NCI-H1436 treated with DMSO at 0.1 percent for 48 hours (cell line): ENCODE measurements at places on chromosomes 1 and 21.

- no peak for DNase-seq
Measured at GRCh38 chr1:155966135-155966534, 12.2 kb downstream of the ARHGEF2 start.

GRCh38 chr21:43806017-43806710, 16.8 kb downstream of the RRP1 start:
- no peak for DNase-seq

GRCh38 chr1:75745276-75745675, 20.8 kb downstream of the ACADM start:
- DNase-seq = no peak

DNA sequence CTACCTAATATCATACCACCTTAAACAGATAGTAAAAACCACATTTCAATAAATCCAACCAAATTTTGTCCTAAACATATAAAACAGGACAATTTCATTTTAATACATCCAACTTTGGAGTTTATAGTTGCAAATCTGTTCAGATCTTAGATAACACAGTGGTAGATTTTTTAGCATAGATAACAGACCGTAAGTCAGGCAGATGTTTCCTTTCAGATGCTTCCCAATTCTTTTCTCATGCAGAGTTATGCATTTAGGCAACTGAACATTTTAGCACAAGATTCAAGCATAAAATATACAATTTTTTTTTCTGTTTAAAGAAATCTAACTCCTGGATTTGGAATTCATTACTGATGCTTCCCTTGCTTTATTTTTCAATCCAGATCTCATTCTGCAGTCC, 156.5 kb upstream of the ZNHIT6 start:
- DNase-seq = no peak

DNA sequence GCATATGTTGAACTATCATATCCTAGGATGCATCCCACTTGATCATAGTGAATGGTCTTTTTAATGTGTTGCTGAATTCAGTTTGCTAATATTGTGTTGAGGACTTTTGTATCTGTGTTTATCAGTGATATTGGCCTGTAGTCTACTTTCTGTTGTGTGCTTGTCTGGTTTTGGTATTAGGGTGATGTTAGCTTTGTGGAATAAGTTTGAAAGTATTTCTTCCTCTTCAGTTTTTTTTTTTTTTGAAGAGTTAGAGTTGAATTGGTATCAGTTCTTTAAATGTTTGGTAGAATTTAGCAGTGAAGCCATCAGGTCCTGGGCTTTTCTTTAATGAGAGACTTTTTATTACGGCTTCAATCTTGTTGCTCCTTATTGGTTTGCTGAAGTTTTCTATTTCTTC, 162.3 kb downstream of the VAV3 start:
- no peak for DNase-seq

DNA sequence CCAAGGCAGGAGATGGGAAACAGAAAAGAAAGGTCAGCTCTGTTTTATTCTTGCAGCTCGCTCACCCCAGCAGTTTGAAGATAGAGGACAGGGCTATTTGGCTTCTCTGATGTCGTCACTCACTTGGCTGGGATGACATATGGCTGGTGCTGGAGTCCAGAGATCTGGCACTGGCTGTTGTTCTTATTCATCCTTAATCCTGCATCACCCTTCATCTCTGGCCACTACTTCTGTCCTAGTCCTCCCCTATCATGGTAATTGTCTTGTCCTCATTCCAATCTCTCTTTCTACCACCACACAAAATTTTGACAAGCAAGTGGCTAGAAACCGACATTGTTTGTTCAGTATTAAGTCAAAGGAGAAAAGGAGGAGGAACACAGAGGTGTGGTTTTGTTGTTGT, 103.8 kb upstream of the PDE4B start:
- no peak for DNase-seq

GRCh38 chr21:29267666-29268065, 31.1 kb upstream of the BACH1 start:
- no peak for DNase-seq

DNA sequence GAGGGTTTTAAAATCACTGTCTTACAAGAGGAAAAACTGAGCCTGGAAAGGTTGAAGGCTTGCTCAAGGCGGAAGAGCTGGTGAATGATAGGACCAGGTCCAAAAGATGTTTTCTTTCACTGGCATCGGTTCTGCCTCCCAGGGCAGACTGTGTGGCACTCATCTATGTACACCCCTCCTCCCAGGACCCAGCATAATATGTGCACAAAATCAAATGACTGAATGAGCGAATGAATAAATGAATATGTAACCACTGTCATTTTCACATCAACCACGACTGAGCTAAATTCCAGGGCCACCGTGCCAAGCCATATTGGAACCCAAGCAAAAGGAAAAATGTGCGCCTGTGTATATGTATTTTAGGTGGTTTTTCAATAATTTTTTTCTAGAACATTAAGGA, 99.3 kb upstream of the ZBTB40 start:
- DNase-seq = no peak

DNA sequence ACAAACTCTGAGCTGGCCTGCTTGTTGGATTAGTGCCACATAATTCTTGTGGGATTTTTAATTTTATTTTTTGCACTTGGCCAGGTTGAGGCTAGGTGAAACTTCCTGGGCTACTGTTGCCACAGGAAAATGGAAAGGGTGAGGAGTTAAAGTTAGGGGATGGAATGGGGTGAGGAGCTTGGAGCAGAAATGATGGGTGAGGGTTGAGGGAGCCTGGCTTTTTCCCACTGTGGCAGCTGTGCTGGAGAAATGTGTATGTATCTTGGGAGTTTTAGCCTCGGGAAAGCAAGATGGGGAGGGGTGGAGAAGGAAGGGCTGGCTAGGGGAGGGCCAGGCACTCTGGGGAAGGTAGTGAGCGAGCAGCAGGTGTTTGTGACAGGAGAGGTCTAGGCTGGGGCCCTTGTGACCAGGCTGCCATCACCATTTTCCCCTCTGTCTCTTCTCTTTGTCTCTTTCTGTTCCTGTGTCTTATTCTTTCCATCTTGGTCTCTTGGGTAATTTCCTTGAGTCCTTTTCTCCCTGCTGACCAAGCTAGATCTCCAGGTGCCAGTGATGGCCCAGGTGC, 2.0 kb downstream of the ZNF687 start:
- DNase-seq = no peak

DNA sequence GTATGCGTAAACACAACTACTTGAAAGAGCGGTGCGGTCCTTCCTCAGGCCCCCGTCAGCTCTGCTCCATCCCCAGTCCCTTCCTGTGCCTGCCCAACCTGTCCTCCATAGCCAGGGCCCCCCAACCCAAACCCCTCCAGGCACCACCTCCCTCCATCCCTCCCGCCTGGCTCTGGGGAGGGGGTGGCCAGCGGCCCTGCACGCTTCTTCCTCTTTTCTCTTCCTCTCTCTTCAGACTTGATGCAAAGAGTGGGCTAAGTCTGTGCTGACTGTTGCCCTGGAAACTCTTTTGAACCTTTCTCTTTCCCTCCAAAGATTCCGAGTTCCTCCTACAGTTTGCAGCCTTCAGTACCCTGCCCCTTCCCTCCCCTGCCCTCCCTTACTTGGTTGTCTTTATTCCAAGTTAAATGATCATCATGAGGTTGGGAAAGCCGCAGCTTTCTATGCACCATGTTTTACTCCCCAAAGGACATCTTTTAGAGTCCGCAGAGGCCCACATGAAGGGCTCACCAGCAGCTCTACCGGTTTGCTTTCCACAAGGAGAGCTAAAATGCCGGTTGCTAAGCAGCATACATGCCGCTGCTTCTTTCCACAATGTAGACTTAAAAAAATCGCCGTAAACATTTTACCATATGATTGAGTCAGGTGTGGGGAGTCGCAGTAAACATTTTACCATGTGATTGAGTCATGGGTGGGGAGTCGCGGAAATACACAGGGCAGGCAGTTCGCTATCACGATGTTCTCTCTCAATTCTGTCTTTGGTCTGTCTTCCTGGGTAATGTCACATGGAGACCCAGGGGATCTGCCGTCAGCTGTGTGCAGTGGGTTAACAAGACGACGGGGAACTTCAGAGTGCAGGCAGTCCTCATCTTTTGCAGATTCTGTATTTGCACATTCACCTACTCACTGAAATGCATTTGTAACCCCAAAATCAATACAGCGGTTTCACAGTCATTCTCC, 525.3 kb downstream of the KIF26B start:
- DNase-seq = no peak

DNA sequence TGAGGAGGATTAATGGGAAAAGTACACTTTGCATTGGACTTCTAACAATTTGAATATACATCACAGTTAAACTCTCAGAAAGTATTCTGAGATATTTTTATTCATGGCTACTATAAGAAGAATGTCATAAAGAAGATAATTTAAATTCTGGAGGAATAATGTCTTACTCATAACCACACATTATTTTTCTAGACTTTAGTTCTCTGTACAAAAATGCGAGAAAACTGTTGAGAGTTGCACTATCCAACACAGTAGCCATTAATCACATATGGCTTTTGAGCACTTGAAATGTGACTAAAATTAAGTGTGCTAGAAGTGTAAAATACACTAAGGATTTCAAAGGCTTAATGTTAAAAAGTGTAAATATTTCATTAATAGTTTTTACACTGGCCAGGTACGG, 53.8 kb downstream of the CRB1 start:
- no peak for DNase-seq

- no peak for DNase-seq
Measured at GRCh38 chr1:114623364-114623763, 41.9 kb upstream of the BCAS2 start.

- no peak for DNase-seq
Measured at GRCh38 chr1:162470216-162470615, 27.4 kb upstream of the UHMK1 start.

DNA sequence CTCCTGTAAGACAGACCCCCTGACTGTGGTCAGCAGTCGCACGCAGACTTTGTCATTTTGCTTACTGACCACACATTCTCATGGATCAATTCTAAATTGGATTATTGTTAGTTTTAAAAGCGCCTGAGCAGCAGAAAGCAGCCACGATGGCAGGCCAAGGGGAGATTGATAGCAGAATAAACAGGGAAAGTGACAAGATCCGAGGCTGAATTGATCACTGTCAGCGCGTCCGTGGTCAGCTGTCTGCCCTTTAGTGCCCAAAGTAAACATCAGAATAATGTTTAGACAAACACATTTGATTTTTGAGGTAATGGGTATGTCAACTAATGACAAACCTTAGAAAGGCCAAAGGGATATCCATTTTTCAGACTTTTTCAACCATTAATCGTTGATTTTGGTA, 426.8 kb downstream of the SETD4 start:
- DNase-seq = no peak

GRCh38 chr1:116370181-116370580, 2.9 kb upstream of the ATP1A1 start:
- DNase-seq = no peak

- DNase-seq = no peak
Measured at GRCh38 chr1:202164271-202165037, 4.1 kb upstream of the PTPN7 start.

- no peak for DNase-seq
Measured at GRCh38 chr1:32339363-32339978, 3.4 kb upstream of the MARCKSL1 start.

DNA sequence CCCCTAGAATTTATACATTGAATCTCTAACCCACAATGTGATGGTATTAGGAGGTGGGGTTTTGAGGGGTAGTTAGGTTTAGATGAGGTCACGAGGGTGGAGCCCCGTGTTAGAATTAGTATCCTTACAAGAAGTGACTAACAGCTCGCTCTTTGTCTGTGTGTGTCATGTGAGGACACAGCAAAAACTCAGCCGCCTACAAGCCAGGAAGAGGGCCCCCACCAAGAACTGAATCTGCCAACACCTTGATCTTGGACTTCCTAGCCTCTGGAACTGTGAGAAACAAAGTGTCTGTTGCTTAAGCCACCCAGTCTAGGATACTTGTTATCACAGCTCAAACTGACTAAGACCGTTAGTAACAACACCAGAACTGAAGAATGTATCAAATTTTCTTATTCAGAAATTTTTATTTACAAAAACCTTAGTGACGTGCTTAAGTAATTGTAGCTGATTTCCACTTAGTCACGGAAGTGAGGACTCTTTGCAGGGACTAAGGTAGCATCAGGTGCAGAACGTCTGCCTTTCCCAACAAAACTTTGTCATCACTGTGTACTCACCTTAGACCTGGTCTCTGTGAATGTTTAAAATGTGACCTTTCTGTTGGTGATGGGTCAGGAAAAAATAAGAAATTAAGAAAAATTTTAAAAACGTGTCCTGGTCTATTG, 24.5 kb upstream of the LRRC8C start:
- DNase-seq = no peak

DNA sequence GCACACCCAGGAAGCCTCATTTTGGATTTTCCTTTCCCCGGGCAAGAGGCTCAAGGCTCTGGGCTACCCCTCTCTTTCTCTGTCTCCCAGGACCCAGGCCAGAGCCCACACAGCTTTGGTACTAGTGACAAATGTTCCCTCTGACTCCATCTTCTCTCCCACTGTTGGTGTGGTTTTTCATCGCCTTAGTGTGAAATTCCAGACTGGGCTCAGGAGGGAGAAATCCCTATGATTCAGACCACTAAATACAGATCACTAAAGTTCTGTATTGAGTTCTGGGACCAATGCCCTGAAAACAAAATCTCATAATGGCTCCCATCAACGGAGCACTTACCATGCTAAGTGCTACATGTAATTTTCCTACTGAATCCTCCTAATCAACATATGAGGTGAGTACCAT, 26.1 kb downstream of the IQGAP3 start:
- DNase-seq = no peak

- DNase-seq = no peak
Measured at GRCh38 chr1:215052256-215053015, 30.1 kb upstream of the KCNK2 start.

DNA sequence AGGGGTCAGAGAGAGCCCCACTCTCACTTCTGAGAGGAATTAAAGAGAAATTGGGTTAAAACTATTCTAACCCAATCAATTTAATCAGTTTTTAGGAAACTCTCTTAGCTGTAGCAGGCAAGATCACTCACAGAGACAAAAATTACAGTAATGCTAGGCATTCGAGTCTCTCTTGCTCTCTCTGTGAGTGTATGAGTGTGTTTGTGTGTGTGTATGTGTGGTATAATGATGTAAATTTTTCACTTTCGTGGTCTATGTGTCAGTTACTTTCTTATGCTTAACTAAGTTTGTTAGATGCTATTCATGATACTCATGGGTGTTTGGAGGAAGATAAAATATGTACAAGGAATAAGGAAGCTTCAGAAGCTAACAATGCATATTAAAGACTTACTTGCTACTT, 131.3 kb downstream of the FASLG start:
- no peak for DNase-seq

DNA sequence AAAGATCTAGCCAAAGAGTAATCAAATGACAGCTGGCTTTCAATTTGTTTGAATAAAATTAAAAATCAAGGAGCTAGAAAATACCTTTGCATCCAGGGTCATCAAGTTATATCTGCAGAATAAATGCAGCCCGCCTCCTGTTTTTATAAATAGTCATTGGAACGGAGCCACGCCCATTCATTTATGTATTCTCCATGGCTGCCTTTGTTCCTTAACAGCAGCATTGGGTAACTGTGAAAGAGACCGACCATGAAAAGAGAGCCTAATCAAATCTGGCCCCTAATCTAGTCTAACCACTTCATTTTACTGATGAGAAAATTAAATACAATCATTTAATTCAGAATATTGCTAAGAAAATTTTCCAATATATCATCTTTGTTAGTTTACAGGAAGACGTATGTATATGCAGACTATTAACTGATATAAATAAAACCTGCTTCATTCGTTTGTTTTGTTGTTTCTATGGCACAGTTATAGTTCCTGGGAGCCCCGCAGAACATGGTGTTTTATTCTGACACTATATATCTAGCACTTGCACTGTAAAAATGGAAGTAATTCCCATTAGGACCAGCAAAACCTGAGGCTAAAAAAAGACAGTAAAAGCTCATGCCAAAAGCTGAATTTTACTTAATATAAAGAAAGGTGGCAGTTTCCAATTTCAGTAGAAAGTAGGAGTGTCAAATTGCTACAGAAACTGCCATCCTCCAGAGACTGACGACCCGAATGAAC, 111.8 kb upstream of the PALMD start:
- DNase-seq = no peak

GRCh38 chr1:21618561-21619374, 50.4 kb downstream of the RAP1GAP start:
- no peak for DNase-seq
